ENCODE measurements at places on chromosomes 16 and 17.

DNA sequence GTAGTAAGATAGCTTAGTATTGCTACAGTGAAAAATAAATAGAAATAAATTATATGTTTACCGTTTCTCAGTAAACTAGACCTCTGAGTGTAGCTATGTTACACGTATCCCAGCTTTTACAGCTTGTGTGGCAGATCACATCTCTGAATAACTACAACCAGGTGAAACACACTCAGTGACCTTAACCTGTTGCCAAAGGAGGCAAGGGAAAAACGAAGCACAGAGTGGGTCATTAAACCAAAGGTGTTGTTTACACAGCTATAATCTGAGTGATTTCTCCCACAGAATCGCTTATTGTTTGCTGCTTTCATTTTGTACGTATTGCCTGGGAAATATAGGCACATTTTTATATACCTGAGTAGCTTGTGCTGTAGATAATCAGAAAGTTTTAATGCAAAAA, 688.2 kb upstream of the KIF2B start:
- DNase-seq: no peak

DNA sequence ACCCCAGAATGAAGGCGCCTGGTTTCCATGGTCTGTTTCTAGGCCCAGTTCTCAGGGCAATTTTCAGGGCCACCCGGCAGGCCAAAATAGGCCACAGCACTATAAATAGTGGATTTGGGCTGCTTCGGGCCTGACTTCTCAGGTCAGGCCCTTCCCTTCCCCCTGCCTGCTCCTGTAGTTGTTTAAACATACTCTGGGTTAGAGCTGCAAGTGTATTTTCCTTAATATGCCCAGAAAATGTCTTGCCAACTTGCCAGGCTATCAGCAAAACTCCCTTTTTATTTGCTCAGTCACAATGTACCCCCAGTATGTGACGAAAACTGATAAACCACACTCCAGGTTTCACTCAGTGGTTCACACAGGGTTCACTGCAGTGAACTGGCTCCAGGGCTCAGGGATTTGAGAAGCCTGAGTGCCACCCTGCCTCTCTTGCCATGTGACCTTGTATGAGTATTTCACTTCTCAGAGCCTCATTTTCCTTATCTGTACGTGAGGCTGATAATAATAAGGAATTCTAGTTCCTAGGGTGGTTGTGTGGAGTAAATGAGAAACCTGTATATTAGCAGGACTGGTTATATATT, 76.5 kb downstream of the GPRC5B start:
- no peak for DNase-seq

GRCh38 chr17:81454473-81454872, 58.1 kb downstream of the ACTG1 start:
- DNase-seq: no peak

GRCh38 chr16:77298418-77299360, 99.5 kb downstream of the SYCE1L start:
- no peak for DNase-seq

DNA sequence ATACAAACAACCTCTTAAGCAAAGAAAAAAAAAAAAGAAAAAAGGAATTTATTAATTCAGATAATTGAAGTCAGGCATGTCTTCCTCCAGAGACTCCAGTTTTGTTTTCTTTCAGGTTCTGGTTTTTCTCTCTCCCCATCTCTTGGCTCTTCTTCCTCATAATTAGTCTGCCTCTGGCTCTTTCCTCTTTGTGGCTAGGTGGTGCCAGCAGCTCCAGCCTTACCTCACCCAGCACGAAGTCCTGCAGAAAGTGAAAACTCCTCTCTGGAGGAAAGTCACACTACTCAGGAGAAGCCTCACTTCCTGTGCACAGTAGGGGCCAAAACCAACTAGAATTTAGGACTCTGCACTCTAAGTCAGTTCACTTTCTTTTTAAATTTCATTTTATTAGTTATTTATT, 10.3 kb upstream of the NFAT5 start:
- DNase-seq: no peak

GRCh38 chr16:19377864-19378263, 39.8 kb upstream of the TMC5 start:
- no peak for DNase-seq

DNA sequence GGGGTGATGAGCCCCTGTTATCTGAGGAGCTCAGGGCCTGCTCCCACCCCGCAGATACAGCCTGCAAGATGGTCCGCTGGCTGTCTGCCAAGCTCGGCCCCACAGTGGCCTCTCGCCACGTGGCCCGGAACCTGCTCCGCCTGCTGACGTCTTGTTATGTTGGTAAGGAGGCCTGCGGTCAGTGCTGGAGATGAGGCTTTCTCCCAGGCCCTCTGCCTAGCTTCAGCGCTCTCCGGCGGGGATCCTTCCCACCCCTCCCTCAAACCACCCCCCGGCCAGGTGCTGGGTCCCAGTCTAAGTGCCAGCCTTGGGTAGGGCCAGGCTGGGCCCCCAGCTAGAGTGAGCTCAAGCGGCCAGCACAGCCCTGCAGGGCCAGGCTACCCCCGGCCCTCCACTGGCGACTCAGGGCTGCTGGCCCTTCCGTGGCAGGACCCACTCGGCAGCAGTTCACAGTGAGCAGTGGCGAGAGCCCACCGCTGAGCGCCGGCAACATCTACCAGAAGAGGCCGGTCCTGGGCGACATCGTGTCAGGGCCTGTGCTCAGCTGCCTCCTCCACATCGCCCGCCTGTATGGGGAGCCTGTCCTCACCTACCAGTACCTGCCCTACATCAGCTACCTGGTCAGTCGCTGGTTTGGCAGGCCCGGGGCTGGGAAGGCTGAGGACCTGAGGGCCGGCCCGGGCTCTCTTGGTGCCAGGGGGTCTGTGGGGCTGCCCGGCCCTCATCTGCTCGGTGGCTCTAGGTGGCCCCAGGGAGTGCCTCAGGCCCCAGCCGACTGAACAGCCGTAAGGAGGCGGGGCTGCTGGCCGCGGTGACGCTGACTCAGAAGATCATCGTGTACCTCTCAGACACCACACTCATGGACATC, 6.1 kb downstream of the WDR81 start:
- DNase-seq: no peak

DNA sequence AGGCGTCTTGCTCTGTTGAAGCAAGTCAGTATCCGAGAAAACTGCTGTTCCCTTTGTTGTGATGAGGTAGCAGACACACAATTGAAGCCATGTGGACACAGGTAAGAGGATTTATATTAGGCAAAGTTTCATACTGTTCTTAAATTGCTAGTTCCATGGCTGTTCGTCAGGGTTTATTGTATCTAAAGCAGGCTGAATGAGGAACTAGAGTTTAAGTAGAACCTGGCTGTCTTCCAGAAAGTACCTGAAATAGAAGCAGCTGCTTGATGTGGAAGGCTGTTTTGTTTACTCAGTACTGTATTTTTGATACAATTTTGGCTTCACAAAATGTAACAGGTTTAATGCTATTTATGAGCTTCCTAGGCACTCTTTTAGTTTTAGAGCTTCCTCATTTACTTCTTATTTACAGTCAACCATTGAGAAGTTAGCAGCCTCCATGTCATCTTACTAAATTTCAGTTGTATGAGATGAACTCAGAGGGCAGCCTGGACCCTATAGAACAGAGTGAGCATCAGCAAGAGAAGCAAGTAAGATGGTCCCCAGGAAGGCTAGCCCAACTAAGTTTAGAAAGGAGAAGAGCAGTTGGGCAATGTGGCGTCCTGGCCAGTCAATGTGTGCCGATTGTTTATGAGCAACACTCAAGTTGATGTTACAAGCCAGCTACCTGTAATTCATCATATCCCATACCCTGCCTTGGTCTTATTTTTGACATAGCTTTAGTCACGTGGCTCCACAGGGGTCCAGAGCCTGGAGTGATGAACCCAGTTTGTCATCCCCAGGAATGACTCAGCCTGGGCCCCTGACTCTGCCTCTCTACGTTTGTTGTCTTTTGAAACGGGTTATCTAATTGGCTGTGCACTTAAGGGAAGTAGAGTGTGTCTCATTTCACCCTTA, 9.7 kb upstream of the ARL2BP start:
- DNase-seq: no peak

GRCh38 chr17:11274106-11274505, 33.1 kb downstream of the SHISA6 start:
- no peak for DNase-seq

DNA sequence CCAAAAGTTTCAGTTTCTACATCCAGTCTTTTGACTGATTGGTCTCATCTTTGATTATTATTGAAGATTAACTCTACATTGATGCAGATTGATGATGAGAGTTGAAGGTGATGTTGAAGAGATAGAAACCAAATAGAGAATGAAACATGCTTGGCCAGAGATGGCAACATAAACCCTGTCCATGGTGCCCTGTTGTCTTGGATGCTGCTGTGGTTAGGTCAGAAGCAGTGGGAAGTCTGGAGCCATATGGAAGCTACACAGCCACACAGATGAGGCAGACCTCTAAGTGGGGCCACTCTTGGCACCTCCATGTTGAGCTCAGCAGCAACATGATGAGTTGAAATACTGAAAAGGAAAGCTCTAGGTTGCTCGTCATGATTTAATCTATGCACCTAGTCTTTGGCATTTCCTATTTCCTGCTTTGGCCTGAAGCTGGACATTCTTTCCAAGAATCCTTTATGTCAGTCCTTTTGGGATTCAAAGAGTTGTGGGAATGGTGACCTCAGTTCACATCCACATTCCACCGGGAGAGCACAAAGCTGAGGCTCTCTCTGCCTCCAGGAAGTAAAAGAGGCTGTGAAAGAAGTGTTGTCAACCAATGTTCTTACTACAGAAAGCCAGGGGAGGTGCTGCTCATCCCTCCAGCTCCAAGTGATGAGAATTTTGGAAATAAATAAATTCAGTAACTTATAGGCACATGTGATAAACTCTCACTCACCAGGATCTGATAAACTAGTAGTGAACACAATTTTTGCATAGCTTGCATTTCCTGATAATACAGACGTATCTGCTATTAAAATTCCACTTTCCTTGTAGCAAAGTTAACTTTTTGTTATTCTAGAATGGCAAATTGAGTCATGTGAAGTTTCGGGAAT, 127.7 kb upstream of the MAF start:
- no peak for DNase-seq

DNA sequence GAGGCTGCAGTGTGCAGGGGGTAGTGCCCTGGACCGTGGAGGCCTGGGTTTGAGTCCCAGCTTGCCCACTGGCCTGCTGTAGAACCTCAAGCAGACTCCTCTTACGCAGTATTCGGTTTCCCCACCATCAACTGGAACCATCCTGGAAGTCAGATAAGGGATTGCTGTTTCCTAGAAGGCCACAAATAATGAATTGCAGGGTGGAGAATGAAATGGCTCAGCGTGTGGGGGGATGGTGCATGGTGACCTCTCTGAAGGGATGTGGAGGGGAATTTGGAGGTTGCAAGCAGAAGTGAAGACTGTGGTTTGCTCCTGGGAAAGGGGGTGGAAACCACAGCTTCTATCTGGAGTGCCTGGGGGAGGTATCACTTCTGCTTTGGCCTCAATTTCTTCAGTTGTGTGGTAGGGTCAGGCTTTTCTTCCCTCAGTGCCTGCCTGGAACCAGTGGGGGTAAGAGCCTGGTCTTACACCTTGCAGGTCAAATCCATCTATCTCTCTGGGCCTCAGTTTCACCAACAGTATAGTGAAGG, 1.7 kb downstream of the ADGRG5 start:
- DNase-seq: no peak

DNA sequence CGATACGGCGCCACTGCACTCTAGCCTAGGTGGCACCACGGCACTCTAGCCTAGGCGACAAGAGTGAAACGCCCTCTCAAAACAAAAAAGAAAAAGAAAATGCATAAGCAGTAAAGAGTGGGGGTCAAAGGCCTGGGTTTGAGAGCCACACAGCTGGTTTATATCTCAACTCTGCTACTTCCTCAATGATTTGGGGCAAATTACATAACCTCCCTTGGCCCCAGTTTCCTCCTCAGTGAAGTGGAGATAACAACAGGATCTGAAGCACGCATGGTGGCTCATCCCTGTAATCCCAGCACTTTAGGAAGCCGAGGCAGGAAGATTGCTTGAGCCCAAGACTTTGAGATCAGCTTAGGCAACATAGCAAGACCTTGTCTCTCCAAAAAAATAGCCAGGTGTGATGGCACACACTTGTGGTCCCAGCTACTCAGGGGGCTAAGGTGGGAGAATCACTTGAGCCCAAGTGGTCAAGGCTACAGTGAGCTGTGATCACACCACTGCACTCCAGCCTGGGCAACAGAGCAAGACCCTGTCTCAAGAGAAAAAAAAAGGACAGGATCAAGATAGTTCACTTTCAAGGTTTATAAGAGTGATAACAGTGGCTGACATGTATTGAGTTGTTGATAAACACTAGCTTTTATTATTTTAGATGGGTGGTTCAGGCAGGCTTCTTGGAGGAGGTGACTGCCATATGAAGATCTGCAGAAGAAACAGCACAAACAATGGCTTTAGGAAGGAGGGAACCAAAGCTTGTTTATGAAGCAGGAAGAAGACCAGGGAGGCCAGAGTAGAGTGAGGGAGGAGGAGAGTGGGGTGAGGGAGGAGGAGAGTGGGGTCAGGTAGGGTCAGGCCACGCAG, 8.5 kb upstream of the COG1 start:
- no peak for DNase-seq

- DNase-seq: no peak
Observed at GRCh38 chr17:32341141-32341856, 674 bp downstream of the C17orf75 start.

DNA sequence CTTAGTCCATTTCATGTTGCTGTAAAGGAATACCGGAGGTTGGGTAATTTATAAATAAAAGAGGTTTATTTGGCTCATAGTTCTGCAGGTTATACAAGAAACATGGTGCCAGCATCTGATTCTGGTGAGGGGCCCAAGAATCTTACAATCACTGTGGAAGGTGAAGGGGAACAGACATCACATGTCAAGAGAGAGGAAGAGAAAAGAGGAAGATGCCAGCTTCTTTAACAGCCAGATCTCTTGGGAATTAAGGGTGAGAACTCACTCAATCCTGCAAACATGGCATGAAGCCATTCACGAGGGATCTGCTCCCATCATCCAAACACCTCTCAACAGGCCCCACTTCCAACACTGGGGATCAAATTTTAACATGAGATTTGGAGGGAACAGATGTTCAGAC, 49.5 kb downstream of the BMERB1 start:
- DNase-seq: no peak

DNA sequence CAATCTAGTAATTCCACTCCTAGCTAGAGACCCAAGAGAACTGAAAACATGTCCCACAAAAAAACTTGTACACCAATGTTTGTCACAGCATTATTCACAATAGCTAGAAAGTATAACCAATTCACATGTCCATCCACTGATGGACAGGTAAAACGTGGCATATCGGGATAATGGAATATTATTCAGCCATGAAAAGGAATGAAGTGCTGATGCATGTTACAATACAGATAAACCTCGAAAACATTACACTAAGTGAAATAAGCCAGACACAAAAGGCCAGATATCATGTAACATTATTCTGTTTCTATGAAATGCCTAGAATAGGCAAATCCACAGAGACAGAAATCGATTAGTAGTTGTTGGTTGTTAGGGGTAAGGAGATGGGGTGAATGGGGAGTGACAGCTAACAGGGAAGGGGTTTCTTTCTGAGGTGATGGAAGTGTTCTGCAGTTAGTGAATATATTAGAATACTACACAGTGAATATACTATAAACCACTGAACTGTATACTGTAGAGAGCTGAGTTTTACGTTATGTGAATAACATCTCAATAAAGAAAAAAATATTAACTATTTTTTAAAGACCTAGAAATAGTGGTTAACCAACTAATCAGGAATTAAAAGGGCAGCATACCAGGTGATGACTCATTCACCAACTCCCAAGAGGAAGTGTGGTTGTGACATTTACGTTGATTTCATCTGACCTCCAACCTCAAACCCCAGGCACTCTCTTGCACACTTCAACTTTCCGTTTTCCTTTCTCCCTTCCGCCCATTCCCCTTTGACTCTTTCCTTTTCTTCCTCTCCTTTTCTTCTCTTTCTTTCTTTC, 48.6 kb downstream of the GAS7 start:
- DNase-seq: no peak

Measured in activated naive CD8-positive, alpha-beta T cell treated with anti-CD3 and anti-CD28 coated beads, Interleukin-2, amount 50 U/mL, for 16 hours (primary cell).